Stimulated activated CD8-positive, alpha-beta memory T cell treated with anti-CD3 and anti-CD28 coated beads, Interleukin-7, amount 100 ng/mL, for 24 hours (primary cell): ENCODE measurements at places on chromosomes 2 and 18.

DNA sequence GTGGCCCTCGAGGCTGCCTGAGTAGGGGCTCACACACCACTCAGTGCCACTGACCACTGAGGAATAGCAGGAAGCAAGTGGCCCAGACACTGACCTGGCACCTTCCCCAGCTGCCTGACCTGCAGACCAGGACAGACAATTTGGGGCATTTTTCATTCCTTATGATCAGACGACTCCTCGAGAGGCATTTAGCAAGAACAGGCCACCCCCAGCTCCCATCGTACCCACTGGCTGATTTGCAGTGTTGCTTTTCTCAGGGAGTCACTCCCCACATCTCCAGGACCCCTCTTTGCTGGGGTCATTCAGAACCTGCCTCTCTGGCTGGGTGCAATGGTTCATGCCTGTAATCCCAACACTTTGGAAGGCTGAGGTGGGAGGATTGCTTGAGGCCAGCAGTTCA is 185.7 kb downstream of the HAUS1 start:
- DNase-seq: no peak

- DNase-seq: no peak
These were observed 49.7 kb downstream of the APOB start for GRCh38 chr2:20994130-20994529.

GRCh38 chr2:164103271-164103670 is 367.5 kb upstream of the FIGN start:
- no peak for DNase-seq

DNA sequence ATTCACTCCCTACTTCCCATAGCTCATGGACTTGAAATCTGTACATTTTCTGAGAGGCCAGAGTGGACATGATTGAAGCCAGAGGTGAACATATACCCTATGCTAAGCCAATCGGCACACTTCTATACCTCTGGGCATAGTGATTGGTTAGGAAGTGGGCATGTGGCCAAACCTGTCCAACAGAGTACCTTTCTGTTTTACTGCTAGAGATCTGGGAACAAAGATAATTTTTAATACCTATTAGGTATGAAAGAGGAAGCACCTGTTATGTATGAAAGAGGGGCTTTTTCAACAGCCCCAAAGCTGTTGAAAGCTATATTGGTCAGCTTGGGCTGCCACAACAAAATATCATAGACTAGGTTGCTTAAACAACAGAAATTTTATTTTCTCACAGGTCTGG is 27.7 kb downstream of the METTL8 start:
- DNase-seq: no peak

DNA sequence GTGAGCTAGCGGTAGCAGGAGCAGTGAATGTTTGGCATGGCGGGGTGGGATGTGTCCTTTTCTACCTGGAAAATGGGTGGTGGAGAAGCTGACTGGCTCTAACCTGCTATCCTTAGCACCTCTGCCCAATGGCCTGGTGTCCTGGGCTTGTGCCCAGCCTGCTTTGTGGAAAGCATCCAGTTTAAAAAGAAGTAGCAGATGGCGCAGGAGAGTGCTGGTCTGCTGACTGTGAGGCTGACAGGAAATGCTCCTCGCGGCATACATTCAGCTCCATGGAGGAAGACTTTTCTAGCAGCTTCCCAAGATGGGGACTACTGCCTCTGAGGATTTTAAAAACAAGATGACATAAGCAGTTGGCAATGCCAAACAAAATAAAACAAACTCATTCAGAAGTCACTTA is 56.2 kb upstream of the LYPD6B start:
- DNase-seq: no peak
